ENCODE measurements at places on chromosomes 2 and 18.

DNA sequence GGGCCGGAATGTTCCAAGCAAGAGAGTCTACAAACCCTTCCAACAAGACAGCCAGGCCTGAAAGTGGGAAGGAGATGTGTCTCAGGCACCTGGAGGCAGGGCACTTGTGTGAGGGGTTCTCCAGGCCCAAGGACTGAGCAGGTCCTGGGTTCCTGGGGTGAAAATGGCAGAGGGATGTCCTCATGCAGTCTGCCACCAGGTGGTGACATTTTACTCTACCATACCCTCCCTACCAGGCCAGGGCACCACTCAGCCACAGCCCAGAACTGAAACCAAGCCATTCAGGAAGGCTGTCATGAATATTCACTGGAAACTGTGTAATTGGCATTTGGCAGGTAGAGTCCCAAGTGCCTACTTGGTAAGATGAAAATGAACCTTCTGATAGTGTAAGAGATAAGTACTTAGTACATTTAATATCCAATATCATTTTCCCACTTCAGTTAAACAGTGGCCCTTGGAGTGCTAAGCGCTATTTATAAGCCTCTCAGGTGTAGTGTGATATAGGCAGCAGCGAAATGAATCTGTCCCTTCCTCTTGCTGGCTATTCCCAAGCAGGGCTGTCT lies 185.1 kb downstream of the MYO5B start:
- DNase-seq, result no peak

DNA sequence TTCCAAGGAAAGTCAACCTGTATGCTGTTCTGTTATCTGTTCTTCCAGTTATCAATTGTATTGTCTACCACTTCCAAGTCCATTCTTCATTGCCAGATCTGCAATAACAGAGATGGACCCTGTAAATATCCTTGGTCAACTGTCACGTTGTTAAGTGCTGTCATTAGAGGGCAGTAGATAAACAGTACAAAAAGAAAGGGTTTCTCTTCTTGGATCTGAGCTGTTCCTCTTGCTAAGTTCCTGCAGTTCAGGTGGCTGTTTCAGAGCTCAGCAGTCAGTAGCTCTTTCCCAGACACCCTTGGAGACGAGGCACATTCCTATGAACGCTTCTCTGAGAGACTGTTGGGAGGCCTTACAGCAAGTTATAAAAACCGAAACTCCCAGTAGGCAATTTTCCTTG lies 957.1 kb upstream of the CHAC2 start:
- DNase-seq, result peak; percentile 25

DNA sequence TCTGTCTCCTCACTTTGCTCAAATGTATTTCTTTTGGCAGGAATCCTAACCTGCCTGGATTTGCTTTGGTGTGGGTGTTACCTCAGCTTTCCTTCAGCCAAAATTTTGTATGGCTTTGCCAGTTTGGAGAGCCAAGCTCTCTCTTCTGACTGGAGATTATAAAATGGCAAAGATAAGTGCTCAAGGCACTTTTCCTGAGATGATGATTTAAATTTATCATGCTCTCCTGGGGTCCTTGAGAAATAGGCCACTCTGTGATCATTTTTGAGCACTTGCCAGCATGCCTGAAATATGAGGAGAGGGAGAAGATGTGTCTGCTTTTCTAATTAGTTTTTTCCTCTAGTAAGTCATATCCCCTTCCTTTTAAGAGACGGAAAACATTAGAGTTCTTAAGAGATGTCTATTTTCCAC lies 683.0 kb downstream of the SLC4A3 start:
- DNase-seq, result no peak

DNA sequence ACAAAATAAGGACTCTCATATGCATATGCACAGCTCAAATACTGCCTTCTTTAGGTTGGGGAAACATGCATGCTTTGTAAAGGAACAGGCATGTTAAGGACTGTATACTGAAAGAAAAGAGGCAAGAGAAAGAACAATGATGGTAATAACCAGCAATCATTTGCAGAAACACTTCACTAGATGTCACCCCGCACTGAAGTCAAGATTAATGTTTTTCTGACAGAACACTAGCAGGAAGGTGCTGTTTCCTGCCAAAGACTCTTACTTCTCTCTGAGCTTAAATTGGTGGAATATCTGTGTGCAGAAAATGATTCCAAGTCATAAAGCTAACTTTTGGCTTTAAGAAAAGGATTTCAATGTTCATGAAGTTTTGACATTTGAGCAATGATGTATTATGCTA lies 19.3 kb upstream of the CSRNP3 start:
- no peak for DNase-seq

GRCh38 chr18:69617888-69618287 lies 217.2 kb downstream of the DOK6 start:
- DNase-seq, result no peak

DNA sequence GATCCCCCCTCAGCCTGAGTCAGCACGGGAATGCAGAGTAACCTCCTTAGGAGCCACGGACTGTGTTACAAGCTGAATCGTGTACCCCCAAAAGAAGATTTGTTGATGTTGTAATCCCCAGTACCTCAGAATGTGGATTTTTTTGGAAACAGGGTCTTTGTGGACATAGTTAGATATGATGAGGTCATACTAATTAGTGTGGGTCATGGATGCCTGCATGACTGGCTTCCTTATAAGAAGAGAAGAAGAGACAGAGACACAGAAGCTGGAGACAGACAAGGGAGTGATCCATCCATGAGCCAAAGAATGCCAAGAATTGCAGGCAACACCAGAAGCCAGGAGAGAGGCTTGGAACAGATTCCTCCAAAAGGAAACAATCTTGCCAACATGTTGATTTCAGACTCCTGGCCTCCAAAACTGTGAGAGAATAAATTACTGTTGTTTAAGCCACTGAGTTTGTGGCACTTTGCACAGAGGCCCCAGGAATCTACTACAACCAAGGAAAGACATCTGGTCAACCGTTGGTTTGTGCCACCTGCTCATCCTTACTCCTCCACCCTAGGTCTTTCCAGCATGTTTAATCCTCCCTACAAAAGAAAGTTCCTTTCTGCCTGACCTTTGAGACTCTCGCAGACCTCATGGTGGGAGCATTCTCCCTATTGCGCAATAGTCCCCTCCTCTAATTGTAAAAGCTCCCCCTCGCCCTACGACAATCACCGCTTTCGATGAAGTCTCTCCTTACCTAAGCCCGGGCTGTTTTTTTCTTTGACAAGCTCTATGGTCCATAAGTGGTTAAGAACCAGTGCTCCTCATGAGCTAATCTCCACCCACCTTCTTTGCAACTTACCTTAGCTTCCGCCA lies 91.6 kb downstream of the DNER start:
- no peak for DNase-seq

DNA sequence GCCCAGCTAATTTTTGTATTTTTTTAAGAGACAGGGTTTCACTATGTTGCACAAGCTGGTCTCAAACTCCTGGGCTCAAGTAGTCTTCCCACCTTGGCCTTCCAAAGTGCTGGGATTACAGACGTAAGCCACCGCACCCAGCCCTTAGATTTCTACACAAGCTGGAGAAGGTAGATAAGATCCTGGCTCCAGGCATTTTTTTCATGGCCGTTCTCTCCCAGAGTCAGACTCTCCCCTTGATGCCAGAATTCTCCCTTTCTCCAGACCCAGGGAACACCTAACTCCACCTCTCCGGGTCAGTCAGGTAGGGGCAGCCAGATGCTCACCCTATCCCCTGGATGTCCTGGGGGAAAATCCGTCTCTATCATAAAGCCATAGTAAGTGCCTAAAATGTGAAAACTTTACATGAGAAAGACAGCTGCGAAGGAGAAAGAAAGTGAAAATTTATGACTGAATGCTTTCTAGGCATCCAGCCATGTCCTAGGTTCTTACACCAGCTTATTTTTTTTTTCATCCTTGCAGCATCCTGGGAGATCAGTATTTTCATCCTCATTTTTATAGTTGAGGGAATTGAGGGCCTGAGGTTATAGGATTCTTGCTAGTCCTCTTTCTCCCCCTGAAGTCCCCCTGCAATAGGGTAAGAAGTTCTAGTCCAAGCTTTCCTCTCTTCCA lies 16.3 kb downstream of the SIX3 start:
- no peak for DNase-seq

DNA sequence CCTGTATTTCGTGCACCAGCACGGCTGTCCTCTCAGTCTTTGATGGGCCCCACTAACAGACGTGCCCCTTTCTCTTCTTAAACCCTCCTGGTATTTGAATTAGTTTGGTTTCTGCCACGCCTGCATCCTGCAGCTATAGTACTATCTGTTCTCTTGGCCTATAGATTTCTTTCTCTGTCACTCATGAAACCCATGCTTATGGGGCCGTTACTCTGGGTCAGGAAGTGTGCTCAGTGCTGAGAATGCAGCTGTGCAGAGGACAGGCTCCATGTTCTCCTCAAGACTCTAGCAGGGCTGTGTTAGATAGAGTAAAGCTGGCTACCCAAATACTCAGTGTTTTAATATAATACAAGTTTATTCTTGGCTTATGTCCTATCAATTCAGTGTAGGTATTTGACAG lies 180.0 kb downstream of the INSIG2 start:
- DNase-seq, result no peak

DNA sequence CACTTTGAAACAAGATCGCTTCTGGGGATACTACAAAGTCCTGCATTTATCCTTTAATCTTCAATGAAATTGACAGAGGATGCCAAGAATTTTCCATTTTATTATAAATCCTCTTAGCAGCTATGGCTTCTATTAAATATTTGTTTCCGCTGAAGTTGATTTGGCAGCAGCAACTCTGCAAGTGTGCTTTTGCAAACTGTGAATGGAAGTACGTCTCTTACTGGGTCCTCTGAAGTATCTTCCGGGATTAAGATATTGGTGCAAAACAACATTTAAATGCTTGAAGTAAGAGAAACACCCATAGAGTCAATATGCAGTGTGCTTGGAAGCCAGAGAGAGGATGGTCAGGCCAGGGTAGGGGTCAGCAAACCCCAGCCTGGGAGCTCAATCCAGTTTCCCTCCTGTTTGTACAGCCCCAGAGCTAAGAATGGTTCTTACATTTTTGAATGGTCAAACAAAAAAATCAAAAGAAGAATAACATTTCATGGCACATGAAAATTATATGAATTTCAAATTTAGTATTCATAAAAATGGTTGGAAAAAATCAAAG lies 13.6 kb downstream of the CCDC68 start:
- DNase-seq, result no peak

- DNase-seq, result no peak
These were observed 86.0 kb upstream of the SNTG2 start for GRCh38 chr2:864501-865106.

DNA sequence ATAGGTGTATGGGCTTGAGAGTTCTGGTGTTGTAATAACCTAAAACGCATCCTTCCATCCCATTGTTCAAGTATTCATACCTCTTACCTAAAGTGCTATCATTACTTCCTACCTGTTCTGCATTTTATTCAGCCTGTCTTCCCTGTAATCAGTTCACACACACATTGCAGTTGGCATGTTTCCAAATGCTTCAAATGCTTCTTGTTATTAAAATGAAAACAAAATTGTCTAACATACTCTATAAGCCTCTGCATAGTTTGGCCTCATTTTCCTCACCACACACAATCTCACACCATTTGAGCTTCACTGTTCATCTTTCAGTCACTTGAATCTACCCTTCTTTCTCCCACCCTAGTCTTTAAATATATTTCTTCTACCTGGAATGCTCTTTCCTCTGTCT lies 1178.2 kb upstream of the NRXN1 start:
- no peak for DNase-seq

- no peak for DNase-seq
These were observed 322.3 kb downstream of the FSIP2 start for GRCh38 chr2:186060744-186061440.

DNA sequence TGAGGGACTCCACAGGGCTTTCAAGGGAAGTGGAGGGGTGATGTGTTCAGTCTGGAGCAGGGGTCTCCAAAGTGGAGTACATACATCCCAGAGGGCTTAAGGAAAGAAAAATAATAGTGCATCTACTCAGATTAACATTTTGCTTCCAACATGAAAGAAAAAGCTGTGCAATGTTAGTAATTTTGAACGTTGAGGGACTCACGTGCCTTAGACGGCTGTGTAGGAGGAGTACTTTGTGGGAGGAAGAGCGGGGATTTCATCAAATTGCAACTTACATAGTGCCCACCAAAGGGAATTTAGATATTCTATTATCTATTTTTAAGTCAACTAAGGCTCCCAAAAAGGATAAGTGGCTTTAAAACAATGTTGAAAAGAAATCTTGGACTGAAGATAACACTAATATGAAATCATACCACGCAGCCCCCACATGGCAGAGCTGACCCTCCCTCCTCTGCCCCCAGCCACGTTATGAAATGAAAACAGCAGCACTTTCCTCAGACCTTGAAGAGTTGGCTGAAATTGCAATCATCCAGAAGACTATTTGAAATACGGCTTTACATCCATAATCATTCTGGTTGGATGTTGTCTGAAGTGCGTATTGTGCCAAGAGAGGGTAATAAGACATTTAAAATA lies 42.9 kb downstream of the MEX3C start:
- DNase-seq, result no peak

DNA sequence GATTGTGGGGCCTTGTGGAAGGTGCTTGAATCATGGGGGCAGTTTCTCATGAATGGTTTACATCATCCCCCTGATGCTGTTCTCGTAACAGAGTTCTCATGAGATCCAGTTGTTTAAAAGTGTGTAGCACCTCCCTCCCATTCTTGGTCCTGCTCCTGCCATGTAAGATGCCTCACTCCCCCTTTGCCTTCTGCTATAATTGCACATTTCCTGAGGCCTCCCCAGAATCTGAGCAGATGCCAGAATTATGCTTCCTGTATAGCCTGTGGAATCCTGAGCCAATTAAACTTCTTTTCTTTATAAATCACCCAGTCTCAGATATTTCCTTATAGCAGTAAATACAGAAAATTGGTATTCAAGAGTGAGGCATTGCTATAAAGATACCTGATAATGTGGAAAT lies 15.6 kb upstream of the WDR75 start:
- no peak for DNase-seq

GRCh38 chr18:22214731-22215528 lies 45.5 kb downstream of the GATA6 start:
- no peak for DNase-seq

GRCh38 chr2:16130906-16131400 lies 190.6 kb downstream of the MYCN start:
- DNase-seq, result no peak

- DNase-seq, result no peak
These were observed 83.2 kb upstream of the RND3 start for GRCh38 chr2:150570712-150571111.

DNA sequence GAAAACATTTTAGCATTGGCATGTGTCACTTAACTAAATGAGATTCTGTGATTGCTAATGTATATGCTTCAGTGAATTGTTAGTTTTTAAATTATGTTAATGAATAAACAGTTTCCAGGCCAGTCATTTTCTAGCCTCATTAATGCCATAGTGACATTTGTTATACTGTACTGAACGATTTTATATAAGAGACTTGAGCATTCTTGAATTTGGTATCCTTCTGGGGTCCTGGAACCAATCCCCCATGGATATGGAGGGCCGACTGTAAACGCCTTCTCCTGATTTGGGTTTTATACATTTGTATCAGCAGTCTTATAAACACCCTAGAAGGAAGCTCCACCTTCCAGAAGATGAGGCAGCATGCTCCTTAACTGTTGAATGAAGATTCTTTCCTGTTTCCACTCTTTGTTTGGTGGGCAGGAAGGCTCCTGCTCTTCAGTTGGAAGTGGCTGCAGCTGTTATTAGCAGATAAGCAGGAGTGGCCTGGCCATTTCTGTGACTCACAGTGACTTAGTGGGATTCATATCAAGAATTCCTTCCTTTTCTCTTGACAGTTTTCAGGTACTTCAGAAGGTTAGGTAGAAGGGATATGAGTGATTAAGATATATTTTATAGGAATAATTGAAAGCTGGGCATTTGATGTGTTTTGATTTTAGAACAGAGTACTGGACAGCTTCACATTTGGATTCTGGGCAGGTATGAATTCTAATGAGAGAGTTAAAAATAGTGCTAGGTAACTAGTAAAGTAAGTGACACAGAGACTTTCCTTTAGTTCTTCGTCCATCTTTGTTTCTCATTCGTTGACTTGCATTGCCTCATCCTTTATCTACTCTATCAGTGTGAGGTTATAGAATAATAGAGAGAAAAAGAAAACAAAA lies 124.9 kb downstream of the PLCL1 start:
- DNase-seq, result no peak
